ENCODE measurements at places on chromosomes 1 and 21.

GRCh38 chr1:15681349-15682292, 2.5 kb upstream of the PLEKHM2 start:
- DNase-seq: no peak

GRCh38 chr1:39671433-39671792, 494 bp downstream of the NT5C1A start:
- DNase-seq: no peak

GRCh38 chr1:235878082-235878811, 11.5 kb upstream of the LYST start:
- no peak for DNase-seq

GRCh38 chr1:67464746-67465145, 34.5 kb upstream of the SERBP1 start:
- DNase-seq: no peak

GRCh38 chr1:89953929-89954328, 41.0 kb upstream of the ZNF326 start:
- no peak for DNase-seq

- DNase-seq: no peak
Measured at GRCh38 chr1:205232127-205232820, 4.5 kb downstream of the TMCC2 start.

DNA sequence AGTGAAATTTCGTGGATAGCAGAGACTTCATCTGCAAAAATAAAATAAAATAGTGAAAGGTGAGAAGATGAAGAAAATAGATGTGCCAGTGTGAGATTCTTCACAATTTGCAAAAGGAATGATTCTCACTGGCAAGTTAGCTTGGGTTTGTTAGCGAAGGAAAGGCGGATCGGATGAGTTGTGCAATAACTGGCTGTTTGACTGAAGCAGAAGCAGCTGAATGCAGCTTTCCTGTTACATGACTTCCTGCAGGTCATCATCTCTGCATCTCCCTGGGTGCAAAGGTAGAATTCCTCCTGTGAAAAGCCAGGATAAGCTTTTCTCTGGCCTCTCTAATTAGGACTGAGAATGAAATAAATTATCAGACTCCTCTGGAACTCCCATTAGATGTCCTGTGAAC, 263.1 kb upstream of the CHRM3 start:
- no peak for DNase-seq

- no peak for DNase-seq
Measured at GRCh38 chr1:50453266-50453665, 30.0 kb upstream of the DMRTA2 start.

Measured in activated CD4-positive, alpha-beta memory T cell treated with anti-CD3 and anti-CD28 coated beads, Interleukin-2, amount 10 ng/mL, durations not matched to agents 7 days and 5 days (primary cell).